ENCODE measurements at places on chromosomes 4 and X. TPM values are rescaled to one million over a fixed set of nuclear protein-coding genes. Genes with fewer than 3 reads are reported as not detected.

The SPANXB1 gene
- not detected for total RNA-seq

The WDR45 gene
- 34.7 TPM for total RNA-seq

The HHIP gene
- total RNA-seq = 0.56 TPM

The SPANXD gene
- not detected for total RNA-seq

The ARHGAP36 gene
- not detected for total RNA-seq

The DIPK2B gene
- total RNA-seq = not detected

The MAGEA3 gene
- not detected for total RNA-seq

The UGT2B10 gene
- total RNA-seq = not detected

The STPG2 gene
- not detected for total RNA-seq

The HTRA3 gene
- total RNA-seq = 0.84 TPM

The UGT2A1 gene
- total RNA-seq = not detected

The XAGE2 gene
- total RNA-seq = not detected

The CLDN34 gene
- not detected for total RNA-seq

The TBC1D8B gene
- 4.7 TPM for total RNA-seq

The PNMA6A gene
- total RNA-seq = not detected

The KLKB1 gene
- total RNA-seq = not detected

The GAGE12H gene
- not detected for total RNA-seq

The GYG2 gene
- 0.05 TPM for total RNA-seq

The ENPEP gene
- total RNA-seq = 0.07 TPM

The PAGE4 gene
- not detected for total RNA-seq

The HS3ST1 gene
- total RNA-seq = 10.1 TPM

The APLN gene
- total RNA-seq = 2.5 TPM

The FRMD7 gene
- not detected for total RNA-seq

The HTR2C gene
- not detected for total RNA-seq

The GAR1 gene
- total RNA-seq = 12.5 TPM

The EREG gene
- 33.1 TPM for total RNA-seq

The HEPH gene
- 0.28 TPM for total RNA-seq

The RBM46 gene
- total RNA-seq = not detected

The TRIM75 gene
- not detected for total RNA-seq

All from airway epithelial cell (primary cell).